ENCODE measurements at places on chromosomes 3 and 15.

DNA sequence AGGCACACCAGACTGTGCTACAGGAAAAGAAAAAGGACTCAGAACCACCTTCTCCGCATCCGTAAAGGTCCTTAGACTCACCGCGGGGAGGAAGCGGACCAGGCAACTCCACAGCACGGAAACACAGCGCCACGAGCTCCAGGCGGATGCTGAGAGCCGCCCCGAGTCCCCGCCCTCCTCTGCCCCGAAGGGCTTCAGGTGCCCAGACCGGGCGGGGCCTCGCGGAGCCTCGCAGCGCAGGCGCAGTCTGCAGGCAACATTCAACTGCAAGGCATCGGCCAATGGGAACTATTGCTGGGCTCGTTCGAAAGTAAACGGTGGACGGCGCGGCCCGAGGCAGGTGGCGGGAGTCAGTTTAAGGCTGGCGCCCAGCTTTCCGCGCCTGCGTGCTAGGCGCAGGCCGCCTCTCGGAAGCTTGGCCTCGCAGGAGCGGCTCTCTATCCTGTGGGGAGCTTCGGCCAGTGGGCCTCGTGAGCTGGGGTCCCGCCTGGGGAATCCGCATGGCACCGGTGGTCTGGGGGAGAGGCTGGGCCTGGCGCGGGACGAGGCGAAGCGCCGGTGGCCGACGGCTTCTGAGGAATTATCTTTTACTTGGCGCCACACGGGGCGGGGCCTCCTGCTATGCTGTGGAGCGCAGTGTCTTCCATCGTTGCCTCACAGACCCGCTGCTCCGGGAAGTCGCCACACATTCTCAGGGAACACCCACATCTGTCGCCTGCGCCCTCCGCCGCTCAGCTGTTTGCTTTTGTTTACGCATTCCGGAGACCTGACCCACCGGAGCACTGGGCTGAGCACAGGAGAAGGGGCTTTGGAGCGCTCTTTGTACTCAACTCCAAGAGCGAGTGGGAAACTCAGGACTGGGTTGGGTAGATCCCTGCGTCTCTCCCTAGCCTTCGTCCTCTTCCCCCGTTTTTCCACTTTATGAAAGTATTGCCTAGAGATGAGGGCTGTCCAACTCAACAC lies at the start of gene TRIM59:
TRIM59 (minus strand) TSS at position 151 of the 963 bp plus-strand sequence. CDS start 10,603 bp downstream, outside the sequence.
- DNase-seq, result peak; percentile 87

- peak; percentile 78 for DNase-seq
Measured at GRCh38 chr3:33664195-33664594, 53.9 kb downstream of the CLASP2 start.

GRCh38 chr15:88693191-88693590 lies 54.4 kb downstream of the ISG20 start:
- no peak for DNase-seq

- no peak for DNase-seq
Measured at GRCh38 chr3:10417847-10418246, 87.5 kb downstream of the ATP2B2 start.

GRCh38 chr3:66655044-66655443 lies 154.2 kb upstream of the LRIG1 start:
- DNase-seq, result no peak

DNA sequence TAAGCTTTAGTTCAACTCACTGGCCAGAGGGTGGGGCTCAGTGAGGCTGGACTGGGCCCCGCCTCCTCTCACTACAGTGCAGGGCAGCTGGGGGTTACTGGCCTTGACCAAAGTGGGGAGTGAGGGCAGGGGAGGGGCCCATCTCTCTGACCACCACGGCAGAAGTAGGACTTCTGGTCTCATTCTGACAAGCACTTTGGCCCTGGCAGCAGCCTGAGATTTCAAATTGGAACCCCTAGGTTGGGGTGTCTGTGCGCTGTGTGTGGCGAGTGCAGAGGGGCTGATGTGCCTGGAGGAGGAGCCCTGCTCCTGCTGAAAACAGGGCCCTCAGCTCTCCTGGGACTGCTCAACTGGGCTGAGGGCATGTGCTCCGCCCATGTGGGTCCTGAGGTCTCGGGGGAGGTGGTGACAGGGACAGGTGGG lies 60.3 kb upstream of the RPL32 start:
- DNase-seq, result no peak

GRCh38 chr3:188589071-188589470 lies 435.1 kb downstream of the LPP start:
- no peak for DNase-seq

- DNase-seq, result no peak
Measured at GRCh38 chr3:69426967-69427304, 41.0 kb upstream of the FRMD4B start.

DNA sequence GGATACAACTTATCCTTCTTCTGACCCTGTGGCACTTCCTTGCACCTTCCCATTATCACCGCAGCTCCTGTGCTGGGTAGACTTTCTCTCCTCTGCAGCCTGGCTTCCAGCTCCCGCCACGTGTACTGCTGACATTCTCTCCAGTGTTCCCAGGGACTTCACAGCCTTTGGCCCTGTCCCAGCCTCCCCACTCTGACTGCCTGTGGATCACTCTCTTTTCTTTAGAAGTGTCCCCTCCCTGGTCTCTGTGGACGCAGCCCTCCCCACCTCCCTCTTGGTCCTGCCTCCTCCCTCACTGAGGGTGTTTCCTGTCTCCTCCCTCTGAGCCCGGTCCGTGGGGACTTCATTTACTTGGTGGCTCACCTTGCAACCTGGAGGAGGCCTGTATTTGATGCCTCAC lies 17.4 kb downstream of the PDIA5 start:
- no peak for DNase-seq

DNA sequence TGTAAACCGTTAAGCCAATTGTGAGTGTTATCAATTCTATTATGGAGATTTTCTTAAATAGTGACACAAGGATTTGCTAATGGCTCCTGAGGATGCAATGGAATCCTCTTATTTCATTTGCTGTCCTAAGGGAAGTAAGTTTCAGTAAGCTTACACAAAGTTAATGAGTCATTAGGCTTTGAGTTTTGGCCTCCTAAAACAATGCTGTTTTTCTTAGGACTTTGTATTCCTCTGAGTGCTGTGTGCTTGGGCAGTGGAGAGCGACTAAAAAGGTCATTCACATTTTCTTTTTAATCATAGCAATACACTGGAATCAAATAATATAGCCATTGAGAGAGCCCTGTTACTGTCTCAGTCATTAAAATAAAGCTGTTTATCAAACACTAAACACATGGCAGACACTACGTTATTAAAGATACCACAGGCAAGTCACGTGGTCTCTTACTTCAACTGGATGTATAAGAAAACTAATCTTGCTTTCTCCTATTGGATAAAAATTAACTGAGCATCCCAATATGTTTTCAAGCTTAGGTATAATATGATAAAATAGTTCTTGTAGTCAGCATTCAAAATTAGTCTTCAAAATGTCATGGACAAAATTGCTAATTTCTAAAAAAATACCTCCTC lies 290.8 kb downstream of the NLGN1 start:
- no peak for DNase-seq

- no peak for DNase-seq
Measured at GRCh38 chr3:190586631-190587011, 72.7 kb downstream of the IL1RAP start.

GRCh38 chr3:52442409-52443267 lies 2.3 kb downstream of the SEMA3G start:
- no peak for DNase-seq

DNA sequence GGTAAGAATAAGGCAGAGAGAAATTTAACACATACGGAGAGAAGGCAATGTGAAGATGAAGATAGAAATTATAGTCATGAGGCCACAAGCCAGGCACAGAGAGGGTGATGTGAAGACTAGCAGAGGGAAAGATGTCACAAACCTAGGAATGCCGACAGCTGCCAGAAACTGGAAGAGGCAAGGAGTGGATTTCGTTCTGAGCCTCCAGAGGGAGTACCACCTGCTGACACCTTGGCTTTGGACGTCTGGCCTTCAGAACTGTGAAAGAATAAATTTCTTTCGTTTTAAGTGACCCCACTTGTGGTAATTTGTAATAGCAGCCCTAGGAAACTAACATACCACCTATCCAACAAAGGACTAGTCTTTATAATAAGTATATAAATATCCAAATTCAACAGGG lies 5.0 kb upstream of the SGO1 start:
- DNase-seq, result no peak

GRCh38 chr15:79990997-79991334 lies 20.0 kb upstream of the BCL2A1 start:
- DNase-seq, result no peak

DNA sequence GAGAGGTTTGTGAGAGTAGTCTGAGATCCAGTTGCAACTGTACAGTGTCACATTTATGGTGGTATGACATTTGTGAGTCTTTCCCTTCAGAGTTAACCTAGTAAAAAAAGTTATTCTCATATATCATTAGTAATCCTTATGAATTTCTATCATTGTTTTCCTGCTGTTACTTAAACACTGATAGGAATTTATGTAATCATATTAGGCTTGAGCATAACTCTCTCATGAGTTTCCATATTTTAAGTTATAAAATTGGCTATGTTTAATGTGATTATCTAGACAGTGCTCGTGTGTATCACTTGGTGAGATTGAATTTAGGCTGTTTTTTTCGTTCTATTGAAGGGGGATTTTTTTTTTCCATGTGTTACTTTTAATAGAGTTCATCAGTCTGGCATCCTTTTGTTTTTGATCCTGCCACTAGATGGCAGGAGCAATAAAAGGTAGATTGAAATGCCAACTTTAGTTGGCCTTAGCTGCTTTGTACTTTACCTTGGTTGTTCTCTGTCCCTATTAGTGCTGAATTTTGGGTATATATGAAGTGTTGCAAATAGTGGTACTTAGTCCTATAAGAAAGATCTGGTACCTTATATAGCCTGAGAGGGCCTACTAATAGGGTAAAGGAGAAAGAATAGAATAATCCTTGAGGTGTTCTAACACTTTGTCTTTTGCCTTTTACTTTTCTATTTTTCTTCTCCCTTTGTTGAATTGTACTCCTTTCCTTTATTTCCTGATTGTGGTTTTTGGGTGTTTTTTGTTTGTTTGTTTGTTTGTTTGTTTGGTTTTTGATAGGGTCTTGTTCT lies 17.9 kb downstream of the STT3B start:
- no peak for DNase-seq

DNA sequence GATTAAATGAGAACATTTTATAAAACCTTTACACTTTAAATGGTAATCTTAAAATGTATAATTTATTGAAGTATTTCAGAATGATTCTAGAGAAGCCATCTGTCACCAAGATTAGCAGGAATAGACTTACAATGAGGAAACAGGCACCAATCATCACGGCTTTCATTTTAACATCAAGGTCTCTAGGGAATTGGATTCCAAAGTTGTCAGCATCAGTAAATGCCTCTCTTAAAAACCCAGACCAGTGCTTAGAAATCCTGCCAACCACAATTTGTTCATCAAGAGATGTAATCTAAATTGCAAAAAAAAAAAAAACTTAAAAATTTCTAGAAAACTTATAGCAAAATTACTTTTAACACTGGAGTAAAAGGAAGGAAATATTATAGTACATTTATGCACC lies 20.3 kb downstream of the PLSCR2 start:
- no peak for DNase-seq

GRCh38 chr15:94324117-94324826 lies 92.9 kb downstream of the MCTP2 start:
- DNase-seq, result no peak

DNA sequence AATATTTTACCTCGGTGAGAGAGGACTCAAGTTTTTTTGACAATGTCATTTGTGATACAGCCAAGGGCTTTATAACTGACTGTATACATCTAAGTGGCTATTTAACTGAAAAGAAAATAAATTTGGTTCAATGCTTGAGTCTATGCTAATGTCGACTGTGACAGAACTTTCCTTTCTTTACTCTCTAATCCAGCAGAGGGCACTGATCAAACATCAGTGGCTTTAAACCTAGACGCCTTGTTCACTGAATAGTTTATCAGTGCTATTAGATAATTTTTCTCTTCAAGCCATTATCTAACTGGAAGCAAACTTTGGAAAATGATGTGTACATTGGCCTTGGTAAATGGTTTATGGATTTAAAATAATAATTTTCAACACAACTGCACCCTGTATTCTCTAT lies 285.1 kb downstream of the CHL1 start:
- no peak for DNase-seq

Data from BJ (cell line).